ENCODE measurements at places on chromosomes 7 and 10.

- no peak for DNase-seq
These were observed 55.9 kb upstream of the PDZD8 start for GRCh38 chr10:117431160-117431559.

GRCh38 chr7:151327659-151328058 is 14.0 kb upstream of the NUB1 start:
- DNase-seq = no peak

- DNase-seq = no peak
These were observed 513.6 kb downstream of the ATRNL1 start for GRCh38 chr10:115606741-115607140.

DNA sequence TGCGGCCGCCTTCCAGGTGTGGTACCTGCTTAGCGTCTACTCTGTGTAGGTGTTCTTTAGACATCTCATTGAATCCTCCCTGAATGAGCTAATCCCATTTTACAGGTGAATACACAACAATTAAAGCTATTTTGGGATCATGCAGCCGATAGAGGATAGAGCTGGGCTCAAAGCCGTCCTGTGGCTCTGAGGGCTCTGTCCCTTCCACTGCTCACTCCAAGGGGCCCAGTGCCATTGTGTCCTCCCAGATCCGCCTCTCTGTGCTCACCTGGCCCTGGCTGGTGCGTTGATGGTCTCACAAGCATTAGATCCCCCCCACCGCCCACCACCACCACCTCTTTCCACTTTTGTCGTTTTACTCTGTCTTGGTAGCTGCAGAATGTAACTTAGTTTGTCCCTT is 13.1 kb downstream of the NPTX2 start:
- no peak for DNase-seq

DNA sequence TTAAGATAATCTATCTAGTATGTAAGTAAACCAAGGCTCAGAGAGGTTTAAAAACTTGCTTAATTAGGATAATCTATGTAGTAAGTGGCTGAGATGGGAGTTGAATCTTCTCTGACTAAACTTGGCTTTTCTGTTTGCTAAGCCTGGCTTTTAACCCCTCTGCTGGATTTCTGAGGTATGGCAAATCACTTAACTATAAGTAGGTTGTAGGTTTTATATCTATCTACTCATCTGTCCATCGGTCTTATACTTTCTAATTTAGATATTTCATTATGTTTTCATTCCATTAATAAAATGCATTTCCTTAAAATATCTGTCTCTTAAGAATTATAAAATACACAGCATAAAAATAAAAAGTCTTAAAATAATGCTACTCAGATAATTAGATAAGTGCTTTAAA is 59.4 kb downstream of the ST7 start:
- no peak for DNase-seq

- no peak for DNase-seq
These were observed 31.9 kb downstream of the RBM20 start for GRCh38 chr10:110676016-110676415.

DNA sequence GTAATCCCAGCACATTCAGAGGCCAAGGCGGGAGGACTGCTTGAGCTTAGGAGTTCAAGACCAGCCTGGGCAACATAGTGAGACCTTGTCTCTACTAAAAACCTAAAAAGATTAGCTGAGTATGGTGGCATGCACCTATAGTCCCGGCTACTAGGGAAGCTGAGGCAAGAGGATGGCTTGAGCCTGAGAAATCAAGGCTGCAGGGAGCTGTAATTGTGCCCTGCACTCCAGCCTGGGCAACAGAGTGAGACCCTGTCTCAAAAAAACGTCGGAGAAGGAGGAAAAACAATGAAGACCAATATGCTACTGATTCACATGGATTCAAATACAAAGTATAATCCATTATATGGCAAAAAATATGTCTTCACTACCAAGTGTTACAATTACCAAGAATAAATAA is 13.6 kb downstream of the ZC3HAV1L start:
- DNase-seq = no peak

- no peak for DNase-seq
These were observed 73.9 kb downstream of the NRP1 start for GRCh38 chr10:33260403-33261149.

DNA sequence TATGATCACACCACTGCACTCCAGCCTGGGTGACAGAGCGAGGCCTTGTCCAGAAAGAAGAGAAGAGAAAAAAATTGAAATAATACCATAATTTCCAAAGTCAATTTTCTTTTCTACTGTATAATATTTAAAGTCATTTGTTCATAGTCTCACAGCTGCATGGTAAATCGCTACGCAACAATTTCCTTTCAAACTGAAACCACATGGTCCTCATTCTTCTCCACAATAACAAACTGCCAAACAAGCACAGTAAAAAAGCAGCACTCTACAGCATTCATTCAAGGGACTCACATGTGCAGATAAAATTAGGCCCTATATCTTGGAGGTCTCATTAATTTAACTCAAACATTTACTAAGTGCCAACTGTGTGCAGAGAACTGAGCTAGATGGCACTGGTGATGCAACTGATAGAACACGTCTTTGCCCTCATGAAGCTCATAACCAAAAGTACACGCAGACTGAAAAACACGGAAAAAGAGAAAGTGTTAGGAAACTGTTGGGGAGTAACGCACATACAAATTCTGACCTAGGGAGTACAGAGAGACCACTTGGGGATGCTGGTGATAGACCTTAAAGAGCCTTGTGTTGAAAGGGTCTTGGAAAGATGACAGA is 68.4 kb upstream of the SRRM3 start:
- DNase-seq = no peak

- DNase-seq = no peak
These were observed 370.6 kb upstream of the IGFBP3 start for GRCh38 chr7:46291601-46292150.

DNA sequence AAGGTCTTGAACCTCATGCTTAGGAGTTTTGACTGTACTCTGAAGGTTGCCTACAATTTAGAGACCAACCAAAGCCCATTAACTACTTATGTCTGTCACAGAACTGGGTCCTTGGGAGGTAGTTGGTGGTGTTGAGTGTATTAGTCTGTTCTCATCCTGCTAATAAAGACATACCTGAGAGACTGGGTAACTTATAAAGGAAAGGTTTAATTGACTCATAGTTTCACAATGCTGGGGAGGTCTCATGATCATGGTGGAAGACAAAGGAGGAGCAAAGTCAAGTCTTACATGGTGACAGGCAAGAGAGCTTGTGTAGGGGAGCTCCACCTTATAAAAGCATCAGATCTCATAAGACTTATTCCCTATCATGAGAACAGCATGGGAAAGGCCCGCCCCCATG is 319.6 kb upstream of the ZMIZ1 start:
- DNase-seq = no peak

GRCh38 chr10:114525368-114525949 is 121.2 kb upstream of the AFAP1L2 start:
- DNase-seq = no peak

DNA sequence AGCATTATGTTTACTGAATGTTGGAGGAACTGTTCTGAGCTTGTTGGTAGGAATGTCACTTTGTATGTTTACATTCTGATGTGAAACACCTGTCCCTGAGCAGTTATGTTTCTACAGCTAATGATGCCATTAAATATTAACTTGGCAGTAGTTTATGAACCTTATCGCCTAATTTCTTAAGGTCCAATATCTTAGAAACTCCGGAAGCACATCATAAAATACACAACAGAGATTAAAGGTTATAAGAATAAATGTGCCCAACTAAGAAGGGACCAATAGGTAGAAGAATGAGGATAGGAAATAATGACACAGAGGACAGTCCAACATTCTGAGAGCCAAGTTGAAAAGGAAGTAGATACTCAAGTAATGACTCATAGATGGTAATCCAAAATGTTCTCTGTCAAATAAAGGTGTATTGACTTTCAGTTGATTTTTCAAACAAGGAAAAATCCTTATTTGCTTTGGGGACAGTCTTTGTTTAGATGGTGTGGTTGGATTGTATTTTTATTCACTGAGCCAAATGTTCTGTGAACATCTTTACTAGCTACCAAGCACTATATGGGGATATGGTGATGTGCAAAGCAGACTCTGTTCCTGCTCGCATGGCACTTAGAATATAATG is 31.9 kb downstream of the LCOR start:
- no peak for DNase-seq

DNA sequence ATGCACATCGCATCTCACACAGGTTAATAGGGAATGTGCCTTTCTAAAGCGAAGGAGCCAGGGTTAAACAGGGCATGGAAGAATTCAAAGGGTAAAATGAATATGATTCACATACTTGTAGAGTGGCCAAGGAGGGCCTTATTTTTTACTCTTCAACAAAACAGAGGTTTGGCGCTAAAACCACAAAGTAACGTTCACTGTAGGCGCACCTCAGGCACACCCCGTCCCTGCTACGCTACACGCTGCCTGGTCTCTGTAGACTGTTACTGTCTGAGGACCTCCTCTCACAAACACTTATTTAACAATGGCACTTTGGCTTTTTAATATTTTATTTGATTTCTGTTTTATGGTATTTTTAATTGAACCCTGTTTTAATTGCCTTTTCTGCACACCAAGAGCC is 462.1 kb upstream of the GALNT17 start:
- no peak for DNase-seq

GRCh38 chr7:53641091-53641490 is 605.7 kb downstream of the POM121L12 start:
- no peak for DNase-seq

GRCh38 chr7:95878677-95879076 is 106.3 kb downstream of the DYNC1I1 start:
- DNase-seq = no peak

DNA sequence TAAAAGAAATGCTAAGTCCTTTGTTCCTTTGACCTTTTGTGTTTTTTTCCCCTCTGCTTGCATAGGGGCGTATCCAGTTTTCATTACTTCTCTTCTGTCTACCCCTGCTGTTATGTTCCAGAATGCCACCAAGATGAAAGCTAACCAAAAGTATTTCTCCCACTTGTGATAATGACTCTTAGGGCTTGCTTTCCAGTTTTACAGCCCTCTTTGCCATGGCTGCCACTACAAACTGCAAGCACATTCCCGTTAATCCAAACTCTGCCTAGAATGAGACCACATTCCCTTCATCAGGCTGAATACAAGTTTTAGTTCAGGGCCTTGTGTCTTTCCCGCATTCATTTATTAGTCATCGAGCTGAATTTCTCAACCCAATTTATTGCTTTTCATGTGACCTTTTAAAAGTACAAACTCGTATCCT is 23.6 kb upstream of the CD36 start:
- no peak for DNase-seq

- DNase-seq = no peak
These were observed 192.7 kb downstream of the PTPRN2 start for GRCh38 chr7:158394936-158395335.

DNA sequence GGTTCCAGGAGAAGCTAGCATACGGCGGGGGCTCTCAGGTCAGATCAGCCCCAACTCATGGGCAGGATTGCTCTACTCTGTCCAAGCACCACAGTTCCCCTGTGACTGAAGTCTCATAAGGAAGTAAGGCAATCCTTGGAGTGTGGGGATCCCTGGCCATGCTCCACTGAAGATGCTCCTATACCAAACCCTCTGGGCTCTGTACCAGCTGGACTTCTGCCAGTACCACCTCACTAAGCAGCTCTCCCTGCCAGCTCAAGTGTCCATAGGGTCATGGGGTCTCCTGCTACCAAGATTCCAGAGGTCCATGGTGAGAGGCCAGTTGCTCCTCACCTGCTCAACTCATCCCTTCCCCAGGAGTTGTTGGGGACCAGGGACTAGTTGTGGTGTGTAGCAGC is 355.7 kb upstream of the STEAP1 start:
- DNase-seq = no peak

DNA sequence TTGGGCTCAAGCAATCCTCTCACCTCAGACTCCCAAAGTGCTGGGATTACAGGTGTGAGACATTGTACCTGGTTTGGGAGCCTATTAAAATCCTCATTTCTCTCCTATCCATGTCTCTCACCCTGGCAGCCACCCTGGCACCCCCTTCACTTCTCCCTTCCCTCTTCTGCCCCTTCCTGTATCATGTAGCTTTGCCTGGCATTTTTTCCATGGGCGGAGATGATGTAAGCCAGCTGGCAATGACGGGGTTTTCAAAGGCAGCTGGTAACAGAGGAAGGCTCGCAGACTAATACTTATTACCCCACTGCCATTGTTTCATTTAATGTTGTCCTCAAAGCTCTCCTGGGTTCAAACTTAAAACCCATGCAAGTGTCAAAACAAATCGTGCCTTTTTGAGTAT is 61.9 kb downstream of the RGS10 start:
- no peak for DNase-seq

DNA sequence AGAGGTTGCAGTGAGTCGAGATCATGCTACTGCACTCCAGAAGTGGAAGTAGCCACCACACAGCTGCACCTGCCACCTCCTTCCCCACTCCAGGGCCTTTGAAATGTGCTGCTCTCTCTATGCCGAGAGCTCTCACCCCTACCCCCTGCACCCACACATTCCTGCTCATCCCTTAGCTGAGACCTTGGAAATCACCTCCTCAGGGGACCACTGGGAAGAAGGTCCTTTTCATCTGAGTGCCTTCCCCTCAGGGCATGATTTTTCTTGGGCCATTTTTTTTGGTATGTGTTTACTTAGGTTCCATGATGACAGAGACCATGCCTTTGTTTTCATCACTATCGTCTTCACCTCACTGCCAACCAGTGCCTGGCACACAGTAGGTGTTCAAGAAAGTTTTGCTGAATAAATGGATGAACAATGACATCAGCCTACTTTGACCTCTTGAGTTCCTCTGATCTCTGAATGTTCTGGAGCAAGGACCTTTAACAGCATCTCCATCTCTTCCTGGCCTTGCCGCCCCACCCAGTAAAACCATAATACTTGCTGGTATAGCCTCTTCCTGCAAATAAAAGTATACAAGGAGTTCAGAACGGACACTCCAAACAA is 166.6 kb upstream of the KLF14 start:
- DNase-seq = no peak

GRCh38 chr10:58641095-58641531 is 128.4 kb downstream of the BICC1 start:
- DNase-seq = no peak

GRCh38 chr10:27742195-27743011 is 3.2 kb downstream of the MKX start:
- DNase-seq = no peak

DNA sequence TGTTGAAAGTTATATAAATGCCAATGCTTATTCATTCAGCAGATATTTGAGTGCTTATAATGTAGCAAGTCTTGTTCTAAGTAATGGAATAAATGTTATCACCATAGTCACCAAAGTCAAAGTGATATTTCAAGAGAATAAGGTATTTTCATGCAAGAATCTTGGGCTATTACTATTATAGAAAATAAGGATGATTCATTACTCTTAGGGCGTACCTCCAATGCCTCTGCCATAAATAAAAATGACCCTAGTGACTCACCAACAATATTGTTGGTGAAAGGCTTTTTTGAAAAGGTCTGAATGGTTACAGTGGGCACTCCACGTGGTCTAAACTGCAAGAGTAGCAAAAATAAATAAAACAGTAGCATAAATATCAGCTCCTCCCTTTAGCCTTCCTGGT is 68.4 kb downstream of the RALA start:
- DNase-seq = no peak

GRCh38 chr7:3805151-3805550 is 504.1 kb downstream of the SDK1 start:
- DNase-seq = no peak

GRCh38 chr7:22452142-22452959 is 47.6 kb downstream of the STEAP1B start:
- no peak for DNase-seq

All from left renal pelvis (tissue), 4 donors.